ENCODE measurements at places on chromosomes 11 and 22.

GRCh38 chr11:77470504-77470903 lies 3.4 kb downstream of the PAK1 start:
- DNase-seq, result no peak

DNA sequence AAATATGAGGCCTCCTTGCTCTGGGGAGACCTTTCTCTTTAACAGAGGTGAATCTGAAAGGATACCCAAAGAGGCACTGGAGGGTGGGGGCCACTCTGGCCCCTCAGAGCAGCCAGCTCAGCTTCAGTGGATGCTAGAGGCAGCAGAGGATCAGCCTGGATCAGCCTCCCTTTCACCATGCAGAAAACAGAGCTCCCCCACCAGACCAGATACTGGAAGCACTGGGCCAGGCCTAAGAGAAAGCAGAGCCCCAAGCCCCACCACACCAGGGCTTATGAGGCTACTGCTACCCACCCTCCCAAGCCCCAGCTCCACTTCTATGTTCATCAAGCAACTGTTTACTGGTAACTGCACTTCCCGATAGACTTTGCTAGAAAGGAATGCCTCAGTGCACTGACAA lies 4.0 kb upstream of the SLC43A3 start:
- no peak for DNase-seq

- no peak for DNase-seq
Observed at GRCh38 chr11:1520209-1520662, 33.7 kb upstream of the MOB2 start.

DNA sequence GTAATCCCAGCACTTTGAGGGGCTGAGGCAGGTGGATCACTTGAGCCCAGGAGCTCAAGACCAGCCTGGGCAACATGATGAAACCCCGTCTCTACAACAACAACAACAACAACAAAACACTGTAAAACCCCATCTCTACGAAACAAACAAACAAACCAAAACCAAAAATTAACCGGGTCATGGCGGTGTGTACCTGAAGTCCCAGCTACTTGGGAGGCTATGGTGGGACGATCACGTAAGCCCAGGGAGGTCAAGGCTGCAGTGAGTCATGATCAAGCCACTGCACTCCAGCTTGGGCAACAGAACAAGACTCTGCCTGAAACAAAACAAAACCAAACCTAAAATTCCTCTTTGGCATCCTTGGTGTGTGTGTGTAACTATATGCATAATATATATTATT lies 7.0 kb upstream of the POLA2 start:
- DNase-seq, result no peak

- DNase-seq, result no peak
Observed at GRCh38 chr11:85723088-85723487, 37.1 kb upstream of the CCDC89 start.

DNA sequence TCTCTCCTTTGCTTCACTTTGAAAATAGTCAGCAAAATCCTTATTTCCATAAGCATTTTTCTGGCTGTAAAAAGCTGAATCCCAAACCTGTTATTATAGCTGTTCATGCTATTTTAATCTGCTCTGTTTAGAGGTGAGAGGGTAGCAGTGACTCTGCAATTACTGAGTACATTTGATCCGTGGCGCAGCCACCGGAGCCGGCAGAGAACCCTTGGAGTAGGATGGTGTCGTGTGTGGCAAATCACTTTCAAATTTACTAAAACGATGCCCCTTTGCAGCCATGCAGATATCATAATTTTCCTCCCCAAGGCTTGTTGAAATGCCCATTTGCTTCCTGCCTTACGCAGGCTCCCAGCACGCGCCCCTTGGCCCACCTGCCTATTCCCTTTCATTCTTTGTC lies 69.6 kb downstream of the ZBTB16 start:
- DNase-seq, result no peak

DNA sequence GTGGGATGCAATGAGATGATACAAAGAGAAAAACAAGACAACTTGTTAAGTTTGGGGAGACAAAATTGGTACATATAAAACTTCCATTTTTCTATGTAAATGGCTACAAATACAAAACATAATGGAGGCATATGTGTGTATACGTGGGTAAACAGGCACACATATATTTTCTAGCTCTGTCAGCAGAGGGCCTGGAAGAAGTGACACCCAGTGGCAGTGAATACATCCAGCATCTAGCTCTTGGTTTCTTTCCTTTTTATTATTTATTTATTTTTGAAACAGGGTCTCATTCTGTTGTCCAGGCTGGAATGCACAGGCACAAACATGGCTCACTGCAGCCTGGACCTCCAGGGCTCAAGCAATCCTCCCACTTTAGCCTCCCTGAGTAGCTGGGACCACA lies 5.0 kb upstream of the RASL10A start:
- DNase-seq, result no peak

- peak; percentile 39 for DNase-seq
Observed at GRCh38 chr11:76672431-76673175, 2.1 kb upstream of the LRRC32 start.

DNA sequence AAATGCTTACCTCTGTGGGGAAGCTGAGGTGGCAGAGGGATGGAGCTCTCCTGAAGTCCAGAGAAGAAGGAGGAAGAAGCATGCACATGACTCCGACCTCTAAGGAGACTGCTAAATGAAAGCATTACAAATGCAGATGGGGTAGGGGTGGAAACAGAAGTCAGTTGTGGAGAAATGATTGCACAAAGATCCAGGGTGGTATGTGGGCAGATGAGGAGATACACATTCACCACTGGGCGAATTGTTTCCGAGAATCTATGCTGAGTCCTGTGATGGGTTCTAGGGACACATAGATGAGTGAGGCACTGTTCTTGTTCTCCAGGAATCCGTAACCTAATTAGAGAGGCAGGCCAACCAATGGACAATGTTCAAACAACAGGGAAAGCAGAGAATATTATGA lies 188.9 kb upstream of the ZBED5 start:
- no peak for DNase-seq

DNA sequence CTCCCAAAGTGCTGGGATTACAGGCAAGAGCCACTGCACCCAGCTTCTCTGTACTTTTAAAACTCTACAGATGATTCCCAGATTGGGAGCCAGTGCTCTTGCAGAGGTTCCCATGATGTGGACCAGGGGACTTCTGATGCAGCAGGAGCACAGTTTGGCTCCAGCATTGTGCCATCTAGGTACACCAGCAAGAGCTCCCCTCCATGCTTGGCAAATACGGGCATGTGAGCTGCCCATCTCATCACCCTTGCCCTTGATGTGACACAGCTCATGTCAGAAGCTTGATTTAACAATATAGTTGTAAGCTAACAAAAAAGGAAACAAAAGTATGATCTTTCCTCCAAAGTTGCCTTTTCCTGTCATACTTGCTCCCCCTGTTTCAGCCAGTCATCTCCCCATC lies 28.7 kb downstream of the SNU13 start:
- DNase-seq, result no peak

GRCh38 chr11:44811841-44812448 lies 85.2 kb downstream of the TSPAN18 start:
- DNase-seq, result no peak

DNA sequence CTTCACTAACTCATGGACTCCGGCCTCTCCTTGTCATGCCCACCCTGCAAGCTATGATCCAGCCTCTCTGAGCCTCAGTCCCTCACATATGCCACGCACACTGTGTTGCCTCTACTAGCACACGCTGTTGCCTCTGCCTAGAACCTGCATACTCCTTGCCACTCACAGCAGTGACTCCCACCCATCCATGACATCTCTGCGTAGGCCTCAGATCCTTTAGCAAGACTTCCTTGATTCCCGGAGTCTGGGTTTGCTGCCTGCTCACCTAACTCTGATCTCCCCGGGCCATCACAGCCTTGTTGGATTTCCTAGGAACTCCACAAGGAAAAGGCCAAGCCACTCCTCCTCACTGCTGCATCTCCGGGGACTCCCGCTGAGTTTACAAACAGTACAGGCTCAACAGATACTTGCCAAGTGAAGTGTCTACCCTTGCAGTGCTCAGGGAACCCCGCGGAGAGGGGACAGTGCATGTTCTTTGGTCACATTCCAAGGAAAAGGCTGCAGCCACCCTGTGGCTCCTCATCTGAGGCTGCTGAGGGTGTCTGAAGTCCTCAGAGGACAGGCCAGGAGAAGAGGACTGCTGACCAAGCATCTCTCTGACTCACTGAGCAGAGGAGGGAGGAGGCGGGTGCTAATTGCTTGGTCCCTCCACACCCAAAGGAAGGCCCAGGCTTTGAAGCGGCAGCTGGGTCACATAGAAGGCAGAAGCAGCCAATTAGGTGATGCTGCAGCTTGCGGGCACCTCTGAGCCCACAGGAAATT lies 42.4 kb upstream of the NAV2 start:
- no peak for DNase-seq

DNA sequence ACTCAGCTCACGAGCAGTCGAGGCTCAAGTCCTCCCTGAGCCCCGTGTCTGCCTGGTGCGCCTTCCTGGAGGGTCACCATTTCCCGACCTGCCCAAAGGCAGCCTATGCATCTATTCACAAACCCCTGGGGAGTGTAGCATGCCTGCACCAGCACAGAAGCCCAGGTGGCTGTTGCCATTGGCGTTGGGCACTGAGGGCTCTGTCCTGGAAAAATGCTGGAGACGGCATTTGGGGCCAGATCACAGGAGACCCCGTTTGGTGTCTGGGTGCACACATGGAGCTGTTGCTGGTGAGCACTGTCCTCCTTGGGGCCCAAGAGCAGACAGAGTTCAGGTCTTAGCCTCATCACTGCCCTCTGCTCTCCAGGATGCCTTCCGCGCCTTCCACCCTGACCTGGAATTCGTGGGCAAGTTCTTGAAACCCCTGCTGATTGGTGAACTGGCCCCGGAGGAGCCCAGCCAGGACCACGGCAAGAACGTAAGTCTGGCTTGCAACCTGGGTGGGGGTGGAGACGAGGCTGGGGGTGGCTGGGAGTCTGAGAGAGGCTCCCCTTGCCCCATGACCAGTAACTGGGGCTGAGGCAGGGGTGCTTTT lies 9.4 kb downstream of the FADS2 start:
- no peak for DNase-seq

- DNase-seq, result no peak
Observed at GRCh38 chr11:126525216-126525615, 169.7 kb downstream of the ST3GAL4 start.

- DNase-seq, result no peak
Observed at GRCh38 chr11:46345131-46345597, 2.1 kb upstream of the DGKZ start.

- DNase-seq, result no peak
Observed at GRCh38 chr22:45529971-45530575, 27.4 kb downstream of the FBLN1 start.

GRCh38 chr11:113494021-113494420 lies 18.8 kb upstream of the DRD2 start:
- no peak for DNase-seq

DNA sequence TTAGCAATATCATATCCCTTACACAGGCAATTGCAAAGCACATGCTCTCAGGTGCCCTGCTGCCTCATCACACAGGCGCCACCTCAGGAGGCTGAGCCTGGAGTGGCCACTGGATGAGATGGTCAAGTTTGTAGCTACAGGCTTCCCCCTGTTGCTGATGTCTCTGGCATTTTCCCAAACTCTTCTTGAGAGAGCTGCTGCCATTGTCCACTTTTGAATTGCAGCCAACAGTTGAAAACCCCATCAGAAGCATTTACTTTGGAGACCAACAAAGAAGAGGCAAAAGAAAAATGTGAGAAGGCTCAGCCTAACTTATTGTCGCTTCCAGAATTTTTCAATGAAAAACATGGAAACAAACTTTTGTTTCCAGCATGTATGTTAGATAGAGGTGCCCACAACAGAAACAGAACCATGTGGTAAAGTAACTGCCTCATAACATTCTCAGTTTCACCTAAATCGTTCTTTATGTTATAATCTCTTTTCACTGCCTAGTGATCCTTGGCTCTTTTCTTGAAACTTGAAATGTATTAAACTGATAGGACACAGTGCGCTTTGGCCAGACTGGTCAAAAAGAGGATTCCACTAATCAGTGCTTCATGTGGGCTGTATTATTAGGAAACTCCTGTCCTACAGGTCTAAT lies 47.6 kb upstream of the OR8B8 start:
- DNase-seq, result no peak

DNA sequence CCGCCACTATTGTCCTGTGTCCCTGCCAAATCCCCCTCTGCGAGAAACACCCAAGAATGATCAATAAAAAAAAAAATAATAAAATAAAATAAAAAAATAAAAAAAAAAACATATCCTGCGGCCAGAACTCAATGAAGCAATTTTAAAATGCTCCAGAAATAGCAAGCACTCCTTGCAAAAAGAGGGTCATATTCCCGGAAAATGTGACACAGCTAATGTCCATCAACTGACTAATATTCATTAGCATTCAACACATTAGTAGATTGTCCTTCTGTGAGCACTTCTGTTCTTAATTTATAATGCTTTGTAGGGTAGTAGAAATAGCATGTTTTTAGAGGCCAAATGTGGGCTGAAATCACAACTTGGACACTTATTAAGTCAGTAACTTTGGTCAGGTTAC lies 252.3 kb upstream of the SESN3 start:
- DNase-seq, result no peak

DNA sequence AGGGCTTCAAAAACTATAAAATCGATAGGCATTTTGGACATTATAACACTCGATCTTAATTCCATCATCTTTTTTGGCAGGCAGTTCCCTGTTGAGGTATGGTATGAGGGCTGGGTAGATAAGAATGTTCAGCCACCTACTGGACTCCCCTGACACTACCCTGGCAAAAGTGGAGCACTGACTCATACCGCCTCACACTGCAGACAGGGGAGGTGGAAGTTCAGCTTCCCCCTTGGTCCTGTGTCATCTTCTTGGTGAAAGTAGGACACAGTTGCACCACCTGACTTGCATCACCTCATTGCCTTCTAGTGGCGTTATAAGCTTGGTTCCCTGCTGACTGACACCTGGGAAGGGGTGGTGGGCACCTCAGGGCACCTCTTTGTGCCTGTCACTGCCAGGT lies 30.4 kb downstream of the PAAF1 start:
- peak; percentile 40 for DNase-seq

Measured in activated CD4-positive, alpha-beta T cell treated with anti-CD3 and anti-CD28 coated beads, Interleukin-10, Interleukin-2, amounts not matched to agents 100 ng/mL and 50 ng/mL, durations not matched to agents 16 hours and 8 hours (primary cell).